Erythroblast (primary cell): ENCODE measurements at places on chromosomes 6 and 20.

GRCh38 chr6:110041126-110041525 lies 63.0 kb downstream of the GPR6 start:
- no peak for DNase-seq

GRCh38 chr6:33014841-33015634 lies 5.6 kb upstream of the HLA-DOA start:
- peak; percentile 75 for DNase-seq

DNA sequence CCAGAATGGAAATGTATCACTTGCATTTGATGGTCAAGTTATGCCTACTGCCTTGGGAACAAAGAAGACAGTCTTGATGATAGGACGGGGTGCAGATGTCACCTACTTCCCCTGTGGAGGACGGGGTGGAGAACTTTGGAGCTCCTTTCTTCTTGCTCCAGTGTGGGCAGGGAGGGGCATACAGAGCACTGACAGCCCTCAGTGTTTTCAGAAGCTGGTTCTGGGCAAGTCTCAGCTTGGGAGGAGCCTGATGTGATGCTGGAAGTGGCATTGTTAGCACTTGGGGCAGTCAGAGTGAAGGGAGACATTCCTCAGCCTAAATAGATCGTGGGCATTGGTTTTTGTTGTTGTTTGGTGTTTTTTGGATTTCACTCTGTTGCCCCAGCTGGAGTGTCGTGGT lies 59.7 kb downstream of the SYNJ2 start:
- peak; percentile 24 for DNase-seq

- no peak for DNase-seq
Measured at GRCh38 chr6:23091795-23092194, 522.4 kb downstream of the HDGFL1 start.

GRCh38 chr6:15872241-15873103 lies 209.6 kb upstream of the DTNBP1 start:
- DNase-seq = peak; percentile 5
